ENCODE measurements at places on chromosomes 7 and 10.

DNA sequence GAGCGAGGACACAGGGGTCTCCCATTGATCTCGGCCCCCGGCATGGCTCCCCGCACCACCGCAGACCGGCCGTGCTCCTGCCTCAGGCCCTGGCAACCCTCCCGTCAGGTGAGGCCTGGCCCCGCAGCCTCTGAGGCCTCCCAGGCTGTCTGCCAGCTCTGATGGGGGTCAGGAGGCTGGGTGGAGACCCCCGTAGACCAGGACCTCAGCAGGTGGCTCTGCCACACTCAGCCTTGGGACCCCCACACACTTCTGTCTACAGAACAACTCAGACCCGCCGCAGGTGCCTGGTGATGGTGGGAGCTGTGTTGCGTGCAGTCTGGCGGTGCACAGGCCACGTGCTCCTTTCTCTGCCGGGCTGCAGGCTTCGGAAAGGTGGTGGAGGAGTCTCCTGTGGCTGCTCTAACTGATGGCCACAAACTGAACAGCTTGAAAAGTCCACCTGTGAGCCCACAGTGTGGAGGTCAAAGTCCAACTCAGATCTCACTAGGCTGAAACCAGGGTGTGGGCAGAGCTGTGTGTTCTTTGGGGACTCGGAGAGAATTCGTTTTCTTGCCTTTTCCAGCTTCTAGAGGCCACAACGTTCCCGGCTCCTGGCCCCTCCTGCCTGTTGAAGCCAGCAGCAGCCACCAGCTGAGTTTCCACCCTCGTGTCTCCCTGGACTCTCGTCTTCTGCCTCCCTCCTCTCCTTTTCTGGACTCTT, 62.5 kb downstream of the PWWP2B start:
- no peak for DNase-seq

DNA sequence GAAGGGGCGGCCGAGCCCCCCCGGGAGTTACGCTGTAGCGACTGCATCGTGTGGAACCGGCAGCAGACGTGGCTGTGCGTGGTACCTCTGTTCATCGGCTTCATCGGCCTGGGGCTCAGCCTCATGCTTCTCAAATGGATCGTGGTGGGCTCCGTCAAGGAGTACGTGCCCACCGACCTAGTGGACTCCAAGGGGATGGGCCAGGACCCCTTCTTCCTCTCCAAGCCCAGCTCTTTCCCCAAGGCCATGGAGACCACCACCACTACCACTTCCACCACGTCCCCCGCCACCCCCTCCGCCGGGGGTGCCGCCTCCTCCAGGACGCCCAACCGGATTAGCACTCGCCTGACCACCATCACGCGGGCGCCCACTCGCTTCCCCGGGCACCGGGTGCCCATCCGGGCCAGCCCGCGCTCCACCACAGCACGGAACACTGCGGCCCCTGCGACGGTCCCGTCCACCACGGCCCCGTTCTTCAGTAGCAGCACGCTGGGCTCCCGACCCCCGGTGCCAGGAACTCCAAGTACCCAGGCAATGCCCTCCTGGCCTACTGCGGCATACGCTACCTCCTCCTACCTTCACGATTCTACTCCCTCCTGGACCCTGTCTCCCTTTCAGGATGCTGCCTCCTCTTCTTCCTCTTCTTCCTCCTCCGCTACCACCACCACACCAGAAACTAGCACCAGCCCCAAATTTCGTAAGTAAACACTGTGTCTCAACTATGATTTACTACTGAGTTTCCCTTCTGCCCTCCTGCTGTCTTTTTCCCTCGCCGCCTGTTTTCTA, 666 bp downstream of the NRG3 start:
- no peak for DNase-seq

GRCh38 chr10:111972109-111972508, 211.5 kb downstream of the GPAM start:
- no peak for DNase-seq

DNA sequence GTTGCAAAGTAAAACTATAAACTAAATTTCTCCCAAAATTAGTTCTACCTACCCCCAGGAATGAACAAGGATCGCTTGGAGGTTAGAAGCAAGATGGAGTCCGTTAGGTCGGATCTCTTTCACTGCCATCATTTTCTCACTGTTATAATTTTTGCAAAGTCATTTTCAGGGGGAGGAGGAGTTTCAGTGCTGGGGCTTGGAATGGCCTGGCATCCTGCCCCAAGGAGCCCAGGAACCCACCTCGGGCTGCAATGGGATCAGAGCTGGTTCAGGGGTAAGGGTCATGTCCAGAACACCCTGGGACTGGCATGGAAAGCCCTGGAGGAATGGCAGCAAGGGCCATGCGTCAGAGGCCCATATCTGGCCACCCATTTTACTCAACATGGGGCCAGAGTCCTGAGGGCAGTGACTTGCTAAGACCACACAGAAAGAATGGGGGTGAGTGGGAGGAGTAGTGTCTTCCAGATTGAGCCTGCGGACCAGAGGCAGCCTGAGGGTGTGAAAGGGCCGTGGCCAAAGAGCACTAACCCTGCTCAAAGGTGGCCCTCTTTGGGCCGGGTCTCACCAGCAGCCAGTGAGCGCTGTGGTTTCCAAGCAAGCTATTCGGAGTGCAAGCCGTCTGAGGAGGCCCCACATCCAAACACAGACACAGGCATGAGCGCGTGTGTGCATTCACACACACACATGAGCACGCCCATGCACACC, 31.8 kb downstream of the GPRIN2 start:
- DNase-seq = no peak

GRCh38 chr7:4633012-4633411, 49.1 kb upstream of the FOXK1 start:
- DNase-seq = no peak

DNA sequence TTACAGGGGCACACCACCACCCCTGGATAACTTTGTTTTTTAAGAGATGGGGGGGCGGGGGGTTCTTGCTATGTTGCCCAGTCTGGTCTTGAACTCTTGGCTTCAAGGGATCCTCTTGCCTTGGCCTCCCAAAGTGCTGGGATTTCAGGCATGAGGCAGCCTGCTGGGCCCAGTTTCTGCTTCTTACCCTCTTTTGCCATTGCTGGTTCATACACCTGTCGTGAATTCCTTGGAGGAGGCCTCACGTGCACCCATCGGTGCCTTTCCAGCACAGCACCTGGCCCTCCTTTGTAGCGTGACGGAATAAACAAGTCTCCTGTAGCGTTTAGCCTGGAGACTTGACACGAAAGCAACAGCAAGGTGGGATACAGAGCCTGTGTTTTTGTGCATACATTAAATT, 75.5 kb downstream of the CARD11 start:
- DNase-seq = no peak

DNA sequence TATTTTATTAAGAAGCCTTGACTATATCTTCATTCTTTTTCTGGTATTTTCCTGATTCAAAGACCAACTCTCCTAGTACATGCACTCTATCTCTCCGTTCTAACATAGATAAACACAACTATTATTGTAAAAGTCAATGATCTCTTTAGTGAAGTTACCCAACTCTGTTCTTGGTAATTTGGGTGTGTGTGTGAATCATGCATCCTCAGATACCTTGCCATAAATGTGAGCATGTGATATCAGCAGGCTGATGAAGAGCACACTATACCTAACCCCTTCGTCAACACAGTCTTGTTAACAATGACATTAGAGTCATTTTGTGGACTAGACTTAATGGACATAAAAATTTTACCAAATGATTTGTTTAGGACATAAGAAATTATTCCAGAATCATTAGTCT, 1122.1 kb downstream of the XPNPEP1 start:
- no peak for DNase-seq

DNA sequence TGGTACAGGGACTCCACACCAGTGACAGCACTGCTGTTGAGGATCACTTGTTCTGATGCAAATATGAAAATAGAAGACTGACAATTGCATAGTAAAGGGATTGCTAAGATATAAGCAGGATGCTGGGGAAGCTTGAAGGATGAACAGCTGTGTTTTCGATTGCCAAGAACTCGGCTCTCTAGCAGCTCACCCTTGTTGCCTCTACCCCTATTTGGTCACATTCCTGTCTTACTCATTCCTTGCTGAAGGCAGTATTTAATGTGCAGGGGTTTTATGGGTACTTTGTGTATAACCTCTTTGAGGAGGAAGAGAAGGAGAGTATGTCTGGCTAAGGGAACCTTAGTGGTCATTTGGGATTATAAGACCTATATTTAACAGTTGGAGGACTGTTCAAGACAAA, 218.8 kb downstream of the AUTS2 start:
- DNase-seq = no peak

GRCh38 chr10:5812283-5813090, 747 bp downstream of the GDI2 start:
- peak; percentile 15 for DNase-seq

GRCh38 chr10:131196176-131196885, 115.2 kb downstream of the TCERG1L start:
- no peak for DNase-seq

DNA sequence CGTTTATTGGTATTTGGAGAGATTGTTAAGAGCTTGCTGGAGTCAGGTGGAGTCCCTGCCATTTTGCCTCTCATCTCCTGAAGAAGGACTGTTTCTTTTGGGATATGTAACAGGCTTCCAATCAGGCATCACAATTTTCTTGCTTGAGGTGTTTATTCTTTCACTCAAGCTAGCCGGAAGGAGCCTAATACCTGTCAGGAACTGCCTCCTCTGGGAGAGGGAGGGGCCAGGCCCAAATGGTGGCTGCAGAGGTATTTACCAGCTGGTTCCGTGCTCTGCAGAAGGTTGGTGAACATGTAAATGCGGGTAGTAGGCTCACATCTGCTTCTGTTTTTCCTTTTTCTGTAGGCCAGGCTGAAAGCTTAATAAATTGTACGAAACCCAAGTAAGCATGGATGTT, 114.0 kb downstream of the TCF7L2 start:
- DNase-seq = no peak

- DNase-seq = no peak
Observed at GRCh38 chr10:73625004-73625883, 16.0 kb downstream of the MYOZ1 start.

DNA sequence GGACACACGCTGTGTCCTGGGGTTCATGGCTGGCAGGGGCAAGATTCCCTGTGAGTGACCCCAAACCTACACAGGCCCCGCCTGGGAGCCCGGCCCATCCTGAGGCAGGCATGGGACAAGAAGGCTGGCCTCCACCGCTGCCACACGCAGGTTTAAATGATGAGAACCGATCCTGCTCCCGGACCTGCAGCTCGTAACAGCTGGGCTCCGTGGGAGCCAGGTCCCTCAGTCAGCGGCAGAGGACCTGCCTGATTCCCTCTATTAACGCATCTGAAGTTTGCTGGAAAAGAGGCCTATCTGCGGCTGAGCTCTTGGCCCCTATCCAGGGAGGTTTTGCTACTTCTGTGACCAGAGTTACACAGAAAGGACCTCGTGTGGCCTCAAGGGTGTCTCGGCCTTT, 112.3 kb downstream of the VIPR2 start:
- no peak for DNase-seq

- DNase-seq = no peak
Observed at GRCh38 chr10:69568472-69569395, 4.5 kb downstream of the NEUROG3 start.

GRCh38 chr10:71272056-71272771, 46.8 kb upstream of the SLC29A3 start:
- DNase-seq = no peak

- DNase-seq = no peak
Observed at GRCh38 chr7:28957064-28957750, 923 bp downstream of the TRIL start.

DNA sequence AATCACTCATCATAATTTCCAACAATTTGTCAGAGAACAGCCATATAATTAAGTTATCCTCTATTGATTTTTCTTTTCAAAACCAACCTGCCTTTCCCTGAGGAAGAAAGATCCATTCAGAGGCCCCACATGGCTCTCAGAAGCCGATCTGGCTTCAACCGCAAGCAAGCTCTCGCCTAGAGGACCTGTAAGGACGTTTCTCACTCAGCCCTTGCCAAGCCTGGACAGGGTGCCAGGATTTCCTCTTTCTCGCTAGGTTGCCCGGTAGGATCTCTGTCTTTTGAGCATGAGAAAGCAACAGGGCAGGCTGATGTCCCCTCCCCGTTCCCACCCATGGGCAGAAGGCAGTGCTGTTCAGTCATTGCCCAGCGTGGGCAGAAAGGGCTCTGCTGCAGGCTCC, 13.0 kb downstream of the AIFM2 start:
- DNase-seq = no peak

GRCh38 chr7:42035210-42035609, 201.8 kb downstream of the GLI3 start:
- DNase-seq = no peak

DNA sequence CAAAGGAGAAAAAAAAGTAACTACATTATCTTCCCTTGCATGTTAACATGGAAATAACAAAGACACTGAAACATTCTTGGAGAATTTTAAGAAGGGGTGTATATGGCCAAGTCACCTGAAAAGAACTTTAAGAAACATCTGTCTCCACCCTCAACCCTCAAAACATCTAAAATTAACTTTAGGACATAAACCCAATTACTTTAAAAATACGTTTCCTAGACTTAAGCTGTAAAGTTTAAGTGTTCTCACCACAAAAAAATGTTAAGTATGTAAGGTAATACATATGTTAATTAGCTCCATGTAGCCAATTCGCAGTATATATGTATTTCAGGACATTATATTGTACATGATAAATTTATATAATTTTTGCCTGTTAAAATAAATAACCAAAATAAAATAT, 71.1 kb upstream of the GLCCI1 start:
- DNase-seq = no peak

DNA sequence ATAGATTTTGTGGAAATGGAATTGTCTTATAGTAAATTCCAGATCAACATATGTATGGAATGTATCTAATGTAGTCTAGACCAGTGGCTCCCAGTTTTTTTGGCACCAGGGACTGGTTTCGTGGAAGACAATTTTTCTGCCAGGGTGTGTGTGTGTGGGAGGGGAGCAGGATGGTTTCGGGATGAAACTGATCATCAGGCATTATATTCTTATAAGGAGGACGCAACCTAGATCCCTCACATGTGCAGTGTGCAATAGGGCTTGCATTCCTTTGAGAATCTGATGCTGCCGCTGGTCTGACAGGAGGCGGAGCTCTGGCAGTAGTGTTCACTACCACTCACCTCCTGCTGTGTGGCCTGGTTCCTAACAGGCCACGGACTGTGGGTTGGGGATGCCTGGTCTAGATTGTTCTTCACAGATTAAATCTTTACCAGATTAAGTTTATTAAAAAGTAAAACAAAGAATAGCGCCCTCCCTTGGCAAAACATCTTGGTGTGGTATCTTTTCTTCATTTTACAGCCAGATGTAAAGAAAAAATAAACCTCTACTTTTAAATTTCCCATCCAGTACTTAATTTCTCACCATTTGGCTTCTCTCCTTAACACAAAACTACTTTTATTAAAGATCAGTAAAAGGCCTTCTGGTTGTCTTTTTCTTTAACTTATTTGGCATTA, 48.4 kb downstream of the SEPTIN7 start:
- no peak for DNase-seq

- DNase-seq = no peak
Observed at GRCh38 chr7:86720306-86720705, 76.6 kb downstream of the GRM3 start.

- peak; percentile 24 for DNase-seq
Observed at GRCh38 chr10:84333864-84334451, 5.6 kb downstream of the CCSER2 start.

- no peak for DNase-seq
Observed at GRCh38 chr10:35813219-35813618, 171.1 kb upstream of the FZD8 start.
